ACHN (cell line): ENCODE measurements at places on chromosomes 5 and 9.

DNA sequence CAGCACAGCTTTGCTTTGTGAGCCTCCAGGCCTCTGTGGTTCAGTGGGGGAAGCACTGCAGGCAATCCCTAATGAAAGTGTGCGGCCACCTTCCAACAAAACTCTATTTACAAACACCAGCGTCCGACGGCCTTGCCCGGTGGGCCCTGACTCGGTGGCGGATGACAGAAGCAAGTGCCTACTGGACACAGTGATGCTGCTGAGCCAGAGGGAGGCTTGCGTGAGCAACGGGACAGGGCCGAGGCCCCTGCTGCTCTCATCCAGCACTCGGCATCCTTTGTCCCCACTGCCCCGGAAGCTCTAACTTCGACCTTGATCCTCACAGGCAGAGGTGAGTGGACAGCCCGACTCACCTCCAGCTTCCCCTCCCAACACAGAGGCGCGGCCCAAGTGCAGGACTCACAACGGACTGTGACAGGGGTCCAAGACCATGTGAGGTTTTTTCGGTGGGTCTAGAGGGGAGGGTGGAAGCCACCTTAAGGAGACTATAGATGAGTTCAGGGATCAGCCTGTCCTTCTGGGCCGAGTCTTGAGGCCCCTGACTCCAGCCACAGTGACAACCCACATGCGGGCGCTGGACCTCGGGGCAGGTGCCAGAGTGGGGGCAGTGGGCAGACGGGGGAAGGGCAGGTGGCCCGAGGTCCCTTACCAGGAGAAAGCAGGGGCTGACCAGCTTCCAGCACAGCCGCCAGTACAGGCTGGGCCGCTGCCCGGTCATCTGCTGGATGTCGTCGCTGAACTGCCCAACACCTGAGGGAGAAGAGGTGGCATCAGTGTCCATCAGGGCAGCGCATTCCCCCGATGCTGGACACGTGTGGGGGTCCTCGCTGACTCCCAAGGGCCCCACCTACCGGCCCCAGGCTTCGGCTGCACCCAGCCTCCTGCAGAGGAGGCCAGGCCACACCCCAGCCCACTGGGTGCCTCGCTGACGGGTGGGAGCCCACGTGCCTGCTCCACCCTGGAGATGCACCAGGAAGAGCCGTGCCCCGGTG, 39.4 kb downstream of the SLC6A3 start:
- DNase-seq: no peak

- DNase-seq: no peak
These were observed 7.1 kb upstream of the IFNA2 start for GRCh38 chr9:21392270-21392669.

GRCh38 chr9:136193127-136193890, 11.6 kb downstream of the LHX3 start:
- DNase-seq: no peak

- DNase-seq: no peak
These were observed 348.9 kb upstream of the RFX3 start for GRCh38 chr9:3874449-3875360.

GRCh38 chr9:21751998-21752397, 50.4 kb upstream of the MTAP start:
- no peak for DNase-seq
